ENCODE measurements at places on chromosomes 12 and 14.
A peak's percentile ranks its signal among the peaks of the same experiment; 100 is the strongest.

- no peak for DNase-seq
These were observed 23.1 kb upstream of the TMCC3 start for GRCh38 chr12:94673496-94673895.

DNA sequence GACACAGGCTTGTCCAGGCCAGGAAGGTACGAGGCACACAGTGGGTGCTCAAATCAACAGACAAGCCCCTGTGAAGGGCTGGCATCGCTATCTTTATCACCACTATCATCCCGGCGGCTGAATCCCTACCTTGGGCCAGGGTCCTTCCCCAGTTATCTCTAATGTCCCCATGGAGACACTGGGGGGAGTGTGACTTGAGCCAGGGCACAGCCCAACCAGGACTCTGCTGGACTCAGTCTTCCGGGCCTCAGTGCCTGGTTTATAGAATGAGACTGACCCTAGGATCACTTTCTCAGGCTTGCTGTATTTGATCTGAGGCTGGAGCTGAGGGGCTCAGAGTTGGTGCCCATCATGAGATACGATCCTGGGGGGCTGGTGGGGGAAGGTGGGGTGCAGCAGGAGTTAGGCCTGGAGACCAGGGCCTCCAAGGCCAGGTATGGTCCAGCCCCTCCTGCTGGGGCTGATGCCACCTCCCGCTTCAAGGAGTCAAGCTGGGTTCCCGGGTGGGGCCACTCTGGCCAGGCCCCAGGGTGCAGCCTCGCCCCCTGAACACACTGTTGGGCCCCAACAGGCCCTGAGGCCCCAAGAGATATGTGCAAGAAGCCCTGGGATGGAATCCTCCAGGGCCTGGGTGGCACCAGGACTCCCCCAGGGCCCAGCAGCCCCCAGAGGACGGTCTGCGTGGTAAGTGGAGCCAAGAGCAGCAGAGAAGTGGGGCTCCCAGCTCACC is 11.8 kb downstream of the BEGAIN start:
- no peak for DNase-seq

- no peak for DNase-seq
These were observed 128.5 kb downstream of the PHETA1 start for GRCh38 chr12:111240374-111240773.

GRCh38 chr12:65324056-65324455 is 45.6 kb downstream of the MSRB3 start:
- no peak for DNase-seq

DNA sequence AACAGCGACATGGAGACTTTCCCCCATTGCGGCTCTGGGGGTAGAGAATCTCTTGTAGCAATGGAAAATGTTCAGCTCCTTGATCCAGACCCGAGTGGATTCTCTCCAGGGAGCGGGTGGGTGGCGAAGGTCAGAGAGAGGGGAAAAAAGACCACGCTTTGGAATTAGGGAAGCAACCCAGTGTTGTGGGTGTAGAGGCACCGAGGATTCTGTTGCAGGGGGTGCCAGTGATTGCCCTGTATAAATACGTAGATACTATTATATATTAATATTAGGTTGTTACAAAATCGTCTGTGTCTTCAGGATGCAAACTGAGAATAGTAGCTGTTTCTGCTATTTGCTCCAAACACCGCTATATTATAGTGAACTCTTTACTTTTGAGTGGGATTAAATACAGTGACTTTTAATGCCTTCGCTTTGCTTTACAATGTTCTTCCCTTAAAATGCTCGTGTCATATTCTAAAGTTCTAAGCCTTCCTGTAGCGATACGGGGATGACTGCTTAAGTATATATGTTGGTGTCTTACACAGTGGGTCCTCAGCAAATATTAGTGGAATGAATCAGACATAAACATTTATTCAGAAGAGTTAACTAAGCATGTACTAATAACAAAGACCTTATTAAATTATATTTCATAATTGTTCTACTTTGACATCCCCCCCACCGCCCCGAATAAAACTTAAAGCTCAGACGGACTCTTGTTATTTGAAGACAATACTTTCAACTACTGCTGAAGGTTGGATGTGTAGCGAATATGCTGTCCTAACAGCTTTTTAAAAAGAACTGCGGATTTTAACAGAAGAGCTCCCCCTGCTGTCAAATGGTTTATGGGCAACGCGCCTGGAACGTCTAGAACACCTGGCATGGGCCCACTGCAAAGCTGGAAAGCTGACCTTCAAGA is 136.4 kb upstream of the KRAS start:
- peak; percentile 64 for DNase-seq

- no peak for DNase-seq
These were observed 107.6 kb downstream of the PLEKHG7 start for GRCh38 chr12:92810370-92810769.
